ENCODE measurements at places on chromosomes 5 and 9.

DNA sequence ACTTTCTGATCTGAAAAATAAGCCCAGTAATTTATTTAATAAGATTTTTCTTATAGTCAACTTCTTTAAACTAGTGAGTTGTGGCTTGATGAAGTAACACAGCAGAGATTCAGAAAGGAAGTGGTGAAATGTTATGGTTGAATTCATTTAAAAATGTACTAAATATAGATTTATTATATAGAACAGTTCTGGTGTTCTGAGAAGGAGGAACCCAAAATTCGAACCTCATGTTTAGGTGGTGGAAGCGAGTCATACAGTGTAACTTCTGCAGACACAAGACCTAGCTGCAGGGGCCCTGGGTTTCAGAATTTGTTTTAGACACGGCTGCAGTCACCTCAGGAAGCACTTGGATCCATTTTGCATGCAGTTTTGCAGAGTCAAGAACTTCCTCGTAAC, 188.2 kb downstream of the TRIO start:
- DNase-seq, result no peak

- DNase-seq, result peak; percentile 61
These were observed 71.8 kb upstream of the CD180 start for GRCh38 chr5:67268231-67269021.

DNA sequence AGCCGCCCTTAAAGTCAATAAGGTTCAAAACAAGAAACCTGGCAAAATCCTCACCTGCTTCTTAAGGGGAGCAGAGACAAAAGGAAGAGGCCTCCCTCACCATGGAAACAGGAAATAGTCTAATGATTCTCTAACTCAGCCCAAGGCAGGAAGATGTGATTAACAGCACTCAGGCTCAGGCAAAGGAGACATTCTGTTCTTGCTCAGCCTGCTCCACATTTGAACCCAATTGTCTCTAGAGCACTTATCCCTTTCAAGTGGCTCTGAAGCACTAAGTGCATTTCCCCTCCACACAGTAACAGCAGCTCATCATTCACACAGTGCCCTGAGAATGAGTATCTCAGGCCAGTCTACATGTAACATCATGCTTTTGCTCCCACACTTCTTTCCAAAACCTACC, 72.3 kb downstream of the NIPSNAP3B start:
- no peak for DNase-seq

GRCh38 chr5:36772276-36773140, 104.1 kb upstream of the NIPBL start:
- DNase-seq, result no peak

GRCh38 chr5:99438619-99439018, 509.8 kb upstream of the CHD1 start:
- DNase-seq, result no peak

DNA sequence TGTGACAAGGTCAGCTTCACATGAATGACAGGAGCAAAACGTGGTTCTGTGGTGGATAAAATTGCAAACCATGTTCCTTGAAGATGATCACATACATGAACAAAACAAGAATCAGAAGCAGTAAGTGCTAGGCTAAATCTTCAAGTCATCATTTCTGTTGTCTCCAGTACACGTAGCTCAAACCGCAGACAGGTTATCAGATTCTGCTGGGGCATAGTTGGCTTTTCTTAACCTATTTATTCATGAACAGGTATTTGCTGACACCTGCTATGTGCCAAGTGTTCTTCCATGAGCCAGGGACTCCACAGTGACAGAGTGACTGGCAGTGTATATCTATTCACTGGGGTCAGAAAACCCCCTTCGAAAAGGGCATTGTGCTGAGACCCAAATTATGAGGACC, 20.8 kb downstream of the MFAP3 start:
- no peak for DNase-seq

- no peak for DNase-seq
These were observed 62.8 kb downstream of the KIF4B start for GRCh38 chr5:155076379-155076778.

DNA sequence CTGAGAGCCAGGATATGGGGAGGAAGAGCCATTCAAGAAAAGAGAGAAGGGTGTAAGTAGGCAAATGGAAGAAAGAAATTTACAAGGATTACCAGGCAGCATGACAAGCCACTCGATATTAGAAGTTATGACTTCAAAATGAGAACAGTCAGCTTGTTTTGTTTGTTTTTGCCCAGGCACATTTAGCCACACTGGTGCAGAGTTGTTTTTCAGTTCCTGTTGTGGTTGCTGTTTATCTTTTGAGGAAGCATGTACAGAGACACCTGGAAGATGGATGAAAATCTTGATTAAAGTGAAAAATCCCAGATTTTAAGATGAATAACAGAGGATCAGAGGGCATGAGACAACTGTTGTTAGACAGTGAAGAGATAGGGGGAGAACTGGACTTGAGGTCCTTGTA, 199.1 kb downstream of the MTRR start:
- no peak for DNase-seq

All from heart right ventricle (tissue), 16 donors.